ENCODE measurements at places on chromosomes 11 and 22.

DNA sequence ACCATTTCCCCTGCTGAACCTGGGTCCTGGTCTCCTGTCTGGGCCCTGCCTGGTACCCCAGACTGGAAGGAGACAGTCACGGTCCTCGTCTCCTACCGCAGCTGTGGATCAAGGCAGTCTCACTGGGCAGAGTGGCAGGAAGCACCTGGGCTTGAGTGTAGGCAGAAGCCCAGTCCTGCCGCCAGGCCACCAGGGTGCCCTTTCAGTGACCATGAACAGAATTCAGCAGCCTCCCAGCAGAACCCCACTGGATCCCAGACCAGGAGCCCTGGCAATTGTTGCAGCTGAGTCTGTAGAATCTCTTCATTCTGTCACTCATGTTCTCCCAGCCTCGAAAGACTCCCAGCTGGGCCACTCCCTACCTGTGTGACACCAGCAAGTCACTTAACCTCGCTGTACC, 25.5 kb upstream of the CREB3L1 start:
- no peak for DNase-seq

- no peak for DNase-seq
Measured at GRCh38 chr11:128343870-128344269, 243.5 kb downstream of the ETS1 start.

- DNase-seq, result no peak
Measured at GRCh38 chr11:120020486-120020885, 117.4 kb downstream of the TRIM29 start.

DNA sequence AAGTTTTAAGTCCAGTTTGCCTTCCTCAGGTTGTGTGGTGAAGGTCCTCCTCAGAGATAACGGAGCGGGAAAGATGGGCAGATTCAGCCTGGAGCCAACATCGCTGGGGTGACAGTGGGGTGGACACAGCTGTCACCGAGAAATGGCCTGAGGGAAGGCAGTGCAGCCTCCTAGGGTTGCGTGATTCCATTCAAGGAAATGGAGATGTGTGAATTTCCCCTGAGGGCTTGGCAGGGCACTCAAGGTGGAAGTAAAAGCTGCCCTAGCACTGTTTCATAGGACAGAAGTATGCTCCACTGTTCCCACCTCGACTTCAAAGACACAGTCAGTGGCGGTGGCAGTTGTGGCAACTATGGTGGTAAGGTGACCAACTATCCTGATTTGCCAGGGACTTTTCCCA, 15.4 kb upstream of the CAT start:
- no peak for DNase-seq

DNA sequence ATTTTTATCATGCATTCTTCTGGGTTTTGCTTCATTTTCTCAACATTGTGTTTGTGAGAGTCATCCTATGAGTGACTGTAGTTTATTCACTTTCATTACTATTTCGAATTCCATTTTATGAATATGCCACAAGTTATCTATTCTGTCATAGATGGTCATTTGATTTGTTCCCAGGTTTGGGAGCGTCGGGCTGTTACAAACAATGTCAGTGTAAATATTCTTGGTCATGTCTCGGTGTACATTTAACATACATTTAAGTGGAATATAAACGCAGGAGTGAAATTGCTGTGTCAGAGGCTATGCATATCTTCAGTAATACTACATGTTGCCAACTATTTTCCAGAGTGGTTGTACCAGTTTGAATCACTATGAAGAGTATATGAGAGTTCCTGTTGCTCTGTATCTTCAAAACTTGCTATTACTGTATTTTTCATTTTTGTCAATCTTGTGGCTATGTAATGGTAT, 2.4 kb downstream of the TRIM44 start:
- DNase-seq, result no peak

DNA sequence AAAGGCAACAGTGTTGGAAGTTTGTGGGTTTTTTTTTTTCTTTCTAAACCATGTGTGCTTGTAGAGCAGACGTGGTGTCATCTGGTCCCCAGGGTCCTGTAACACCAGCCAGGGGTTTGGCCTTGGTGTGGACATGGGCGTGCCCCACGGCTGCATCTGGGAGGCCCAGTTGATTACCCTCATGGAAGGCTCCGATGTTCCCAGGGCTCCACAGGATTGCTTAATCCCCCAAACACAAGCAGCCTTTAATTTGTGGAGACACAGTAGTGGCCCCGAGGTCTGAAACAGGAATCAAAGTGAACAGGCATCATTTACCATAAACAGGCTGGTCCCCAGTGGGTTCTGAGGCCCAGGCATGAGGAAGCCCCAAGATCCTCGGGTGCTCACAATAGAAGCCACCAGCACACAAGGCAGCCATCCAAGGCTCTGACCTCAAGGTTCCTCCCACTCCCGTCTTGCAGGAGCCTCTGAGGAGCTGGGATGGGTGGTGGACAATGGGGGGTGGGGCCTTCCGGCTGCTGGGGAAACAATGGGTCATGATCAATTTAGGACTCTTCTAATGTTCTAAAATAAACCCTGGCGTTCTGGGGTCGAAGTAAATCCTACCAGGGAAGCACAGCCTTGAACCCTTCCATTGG, 115.0 kb upstream of the CD82 start:
- no peak for DNase-seq

DNA sequence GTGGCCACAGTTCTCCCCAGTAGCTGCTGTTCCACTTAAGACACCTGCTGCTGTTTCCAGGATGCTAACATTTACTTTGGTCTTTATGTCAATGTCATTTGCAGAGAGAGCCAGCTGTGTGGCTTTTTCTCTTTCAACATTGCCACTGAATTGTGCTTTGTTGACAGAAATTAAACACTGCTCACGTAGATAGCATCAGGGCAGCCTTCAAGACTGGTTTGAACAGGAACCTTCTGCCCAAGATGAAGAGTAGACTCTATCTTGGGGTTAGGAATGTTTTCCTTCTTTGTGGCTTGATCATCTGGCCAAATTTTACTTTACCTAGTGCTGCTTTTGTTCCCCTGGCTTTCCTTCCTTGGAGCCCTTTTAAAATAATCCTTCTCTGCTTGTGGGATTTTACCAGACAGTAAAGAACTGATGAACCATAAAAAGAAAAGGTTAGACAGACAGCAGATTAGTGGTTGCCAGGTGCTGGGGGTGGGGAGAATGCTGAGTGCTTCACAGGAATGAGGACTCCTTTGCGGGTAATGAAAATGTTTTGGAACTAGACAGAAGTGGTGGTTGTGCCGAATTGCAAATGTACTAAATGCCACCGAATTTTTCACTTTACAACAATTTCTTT, 22.7 kb upstream of the XBP1 start:
- DNase-seq, result no peak

GRCh38 chr22:46393873-46394272, 58.4 kb downstream of the TRMU start:
- no peak for DNase-seq

- peak; percentile 33 for DNase-seq
Measured at GRCh38 chr22:35258191-35258988, 1.1 kb downstream of the HMGXB4 start.
